ENCODE measurements at places on chromosomes 12 and 14.

DNA sequence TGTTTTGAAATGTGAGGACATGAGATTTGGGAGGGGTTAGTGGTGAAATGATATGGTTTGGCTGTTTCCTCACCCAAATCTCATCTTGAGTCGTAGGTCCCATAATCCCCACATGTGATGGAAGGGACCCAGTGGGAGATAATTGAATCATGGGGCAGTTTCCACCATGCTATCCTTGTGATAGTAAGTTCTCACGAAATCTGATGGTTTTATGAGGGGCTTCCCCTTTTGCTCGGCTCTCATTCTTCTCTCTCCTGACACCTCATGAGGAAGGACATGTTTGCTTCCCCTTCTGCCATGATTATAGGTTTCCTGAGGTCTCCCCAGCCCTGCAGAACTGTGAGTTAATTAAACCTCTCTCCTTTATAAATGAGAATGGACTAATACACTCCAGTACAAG, 18.0 kb downstream of the GALNT6 start:
- no peak for DNase-seq

GRCh38 chr12:106267535-106267934, 19.7 kb upstream of the CKAP4 start:
- DNase-seq: no peak

GRCh38 chr14:94979891-94980290, 177.4 kb downstream of the DICER1 start:
- no peak for DNase-seq

- no peak for DNase-seq
Measured at GRCh38 chr12:123142921-123143735, 7.8 kb downstream of the PITPNM2 start.

DNA sequence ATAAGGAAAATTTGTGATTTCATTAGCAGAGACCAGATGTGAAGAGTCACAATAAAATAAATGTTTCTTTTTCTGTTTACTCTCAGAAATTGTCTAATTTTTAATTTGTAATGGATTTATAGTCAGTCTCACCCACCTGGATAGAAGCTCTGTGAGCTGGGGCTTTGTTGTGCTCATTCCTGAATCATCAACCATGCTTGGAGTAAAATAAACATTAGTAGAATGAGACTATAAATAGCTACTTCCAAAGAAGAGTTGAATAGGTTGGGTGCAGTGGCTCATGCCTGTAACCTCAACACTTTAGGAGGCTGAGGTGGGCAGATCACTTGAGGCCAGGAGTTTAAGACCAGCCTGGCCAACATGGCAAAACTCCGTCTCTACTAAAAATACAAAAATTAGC, 185.3 kb upstream of the FBXO33 start:
- DNase-seq: no peak

DNA sequence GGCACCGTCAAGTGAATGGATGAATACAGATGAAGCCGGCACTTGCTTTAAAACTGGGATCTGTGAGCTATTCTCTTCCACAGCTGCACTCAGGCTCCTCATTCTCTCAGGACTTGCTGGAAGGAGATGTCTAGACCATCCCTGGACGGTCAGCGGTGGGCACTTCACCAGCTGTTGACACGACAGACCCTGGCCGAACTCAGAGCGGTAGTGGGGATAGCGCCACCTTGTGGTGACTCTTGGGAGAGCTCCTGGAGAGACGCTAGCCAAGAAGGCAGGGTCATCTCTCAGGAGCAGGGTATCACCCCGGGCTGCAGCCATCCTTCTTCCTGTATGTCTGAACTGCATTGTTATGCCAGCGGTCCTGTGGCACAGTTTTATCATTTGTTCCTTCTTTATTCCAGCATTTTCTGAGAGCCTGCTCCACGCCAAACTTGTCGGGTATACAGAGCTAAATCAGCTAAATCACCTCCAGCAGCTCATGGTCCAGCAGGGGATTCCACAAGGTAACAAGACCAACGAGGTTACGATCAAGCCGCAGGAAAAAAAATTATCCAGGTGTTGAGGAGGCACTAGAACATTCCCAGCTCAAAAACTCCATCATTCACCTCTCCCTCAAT, 10.0 kb downstream of the WNT1 start:
- no peak for DNase-seq

DNA sequence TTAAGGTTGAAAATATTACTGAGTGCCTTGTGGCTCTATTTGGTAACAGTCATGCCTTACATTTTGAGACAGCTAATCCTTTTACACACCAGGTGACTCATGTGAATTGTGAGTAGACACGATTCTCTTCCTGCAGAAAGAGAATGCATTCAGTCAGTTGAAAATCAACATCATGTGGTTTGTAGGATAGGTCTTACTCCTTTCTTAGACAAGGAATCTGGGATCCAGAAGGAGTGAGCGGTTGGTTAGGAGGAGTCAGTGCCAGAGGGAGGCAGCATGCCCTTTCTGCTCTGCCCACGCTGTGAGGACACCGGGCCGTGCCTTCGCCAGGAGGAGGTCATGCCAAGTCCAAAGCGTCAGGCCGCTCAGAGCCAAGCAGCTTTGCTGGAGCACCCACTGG, 47.6 kb downstream of the TRAF3 start:
- no peak for DNase-seq

GRCh38 chr12:95202691-95203486, 14.4 kb downstream of the FGD6 start:
- no peak for DNase-seq

DNA sequence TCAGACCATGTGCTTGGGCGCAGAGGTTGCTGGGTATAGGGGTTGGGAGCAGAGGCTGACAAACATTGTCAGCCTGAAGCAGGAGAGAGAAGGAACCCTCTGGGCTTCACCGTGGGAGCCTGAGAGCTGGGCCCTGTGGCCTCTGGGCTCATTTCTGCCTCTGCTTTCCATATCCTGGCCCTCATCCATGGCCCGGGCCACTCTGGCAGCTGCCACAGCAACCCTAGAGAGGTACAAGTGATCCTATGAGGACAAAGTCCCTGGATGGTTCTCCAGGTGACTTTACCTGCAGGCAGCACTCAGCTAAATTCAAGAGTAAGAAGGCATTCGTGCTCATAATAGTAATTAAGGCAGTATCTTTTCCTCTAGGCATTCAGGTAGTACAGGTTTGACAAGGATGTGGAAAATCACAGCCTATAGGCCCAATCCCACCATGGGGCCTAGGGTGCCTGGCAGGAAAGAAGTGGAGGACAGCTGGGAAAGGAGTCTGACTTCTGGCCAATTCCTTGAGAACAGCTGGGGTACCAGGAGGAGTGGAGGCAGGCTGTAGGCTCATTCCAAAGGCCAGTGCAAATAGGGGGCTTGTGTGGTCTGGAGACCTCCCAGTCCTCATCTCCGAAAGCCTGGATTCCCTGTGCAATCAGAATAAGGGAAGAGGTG, 3.6 kb upstream of the TTC7B start:
- DNase-seq: no peak

GRCh38 chr12:105554223-105554678, 223.8 kb downstream of the C12orf75 start:
- peak; percentile 32 for DNase-seq

- no peak for DNase-seq
Measured at GRCh38 chr14:29353513-29353912, 574.1 kb downstream of the PRKD1 start.

GRCh38 chr12:18683327-18684013, 54.3 kb downstream of the PLCZ1 start:
- no peak for DNase-seq

- no peak for DNase-seq
Measured at GRCh38 chr14:26888592-26888991, 290.8 kb upstream of the NOVA1 start.

DNA sequence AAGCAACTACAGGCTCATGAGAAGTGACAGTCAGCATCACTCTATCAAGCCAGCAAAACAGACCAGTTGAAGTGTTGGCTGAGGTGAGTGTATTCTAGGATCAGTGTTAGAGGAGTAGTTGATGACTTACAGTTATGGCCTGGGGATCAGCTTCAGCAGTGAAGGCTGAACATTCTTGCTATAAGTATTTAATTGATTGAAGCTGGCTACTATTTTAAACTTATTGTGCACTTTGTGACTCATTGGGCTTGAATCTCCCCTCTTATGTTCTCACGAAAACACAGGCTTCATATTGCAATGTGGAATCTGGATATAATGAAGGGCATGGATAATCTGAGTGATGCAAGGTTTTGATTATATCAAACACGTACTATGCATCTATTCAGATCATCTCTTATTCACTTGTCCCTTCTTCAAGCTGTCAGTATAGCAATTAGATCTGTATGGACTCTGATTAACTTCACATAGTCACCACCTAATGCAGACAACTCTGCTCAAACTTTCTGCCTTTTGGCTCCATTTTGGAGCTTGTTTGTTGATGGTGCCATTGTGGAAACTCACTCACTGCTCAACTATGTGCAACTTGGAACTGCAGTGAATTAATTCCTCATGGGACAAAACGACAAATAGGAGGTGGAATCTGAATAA, 309.2 kb downstream of the SLC16A7 start:
- DNase-seq: no peak

- DNase-seq: no peak
Measured at GRCh38 chr12:33432992-33433391, 6.6 kb downstream of the SYT10 start.

- no peak for DNase-seq
Measured at GRCh38 chr12:5187136-5187535, 143.5 kb downstream of the KCNA5 start.

- DNase-seq: no peak
Measured at GRCh38 chr12:49346659-49347310, at the start of gene DNAJC22. DNAJC22 (plus strand) TSS chr12:49346888; CDS start chr12:49348873, 1,985 bp downstream.

- no peak for DNase-seq
Measured at GRCh38 chr14:101030586-101030985, 127.1 kb upstream of the RTL1 start.

- DNase-seq: no peak
Measured at GRCh38 chr12:52813885-52814709, at the start of gene KRT4. KRT4 (minus strand) TSS chr12:52814116; CDS start chr12:52814058, 58 bp downstream.

GRCh38 chr14:95489214-95490137, 27.0 kb downstream of the SYNE3 start:
- DNase-seq: no peak

- no peak for DNase-seq
Measured at GRCh38 chr12:53453953-53454640, 2.2 kb downstream of the PCBP2 start.

DNA sequence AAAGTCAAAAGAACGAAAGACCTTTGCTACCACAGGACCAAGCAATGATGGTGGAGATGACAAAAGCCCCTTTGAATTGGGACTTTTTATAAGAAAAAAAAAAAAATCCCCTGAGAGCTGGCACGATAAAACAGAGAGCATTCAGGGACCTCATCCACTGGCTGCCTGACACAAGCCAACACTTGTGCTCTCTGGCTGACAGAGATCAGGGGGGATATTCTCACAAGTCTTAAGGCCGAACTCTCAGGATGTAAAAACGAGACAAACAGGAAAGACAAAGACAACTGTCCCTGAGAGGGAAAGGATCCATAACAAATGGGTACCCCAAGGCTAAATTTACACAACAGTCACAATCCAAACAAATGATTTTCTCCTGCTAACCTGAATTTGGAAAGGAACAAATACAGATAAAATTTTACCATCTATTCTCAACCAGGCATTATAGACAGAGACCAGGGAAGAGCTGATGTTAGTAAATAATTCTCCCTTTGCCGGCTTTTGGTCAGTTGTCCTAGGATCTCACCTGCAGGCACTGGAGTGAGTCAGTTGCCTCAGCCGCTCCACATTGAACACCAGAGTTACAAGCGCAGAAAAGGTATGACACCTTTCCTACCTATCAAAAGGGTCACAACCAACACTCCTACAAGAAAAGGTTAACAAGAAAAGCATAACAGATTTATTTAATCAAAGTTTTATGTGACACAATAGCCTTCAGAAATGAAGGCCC, 37.9 kb upstream of the GARIN6 start:
- DNase-seq: no peak

- DNase-seq: no peak
Measured at GRCh38 chr12:44295958-44296623, 460.2 kb downstream of the TMEM117 start.

DNA sequence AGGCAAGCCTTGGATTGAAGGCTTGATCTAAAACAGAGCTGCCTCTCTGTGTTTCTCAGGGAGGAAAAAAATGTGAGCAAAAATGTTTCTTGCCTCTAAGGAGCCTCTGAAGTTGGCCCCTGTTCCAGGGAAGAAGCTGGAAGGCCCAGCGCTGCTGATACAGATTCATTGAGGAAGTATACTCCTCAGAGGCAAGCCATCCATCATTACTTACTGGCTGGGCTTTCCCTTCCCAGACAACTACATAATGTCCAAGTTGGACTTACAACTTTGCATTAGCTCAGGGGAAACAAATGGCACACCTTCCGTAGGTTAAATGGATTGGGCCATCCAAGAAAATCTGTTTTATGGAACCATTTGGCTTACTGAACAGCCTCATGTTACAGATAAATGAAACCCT, 263.7 kb upstream of the SEL1L start:
- no peak for DNase-seq

- no peak for DNase-seq
Measured at GRCh38 chr14:60944204-60944603, 36.7 kb downstream of the TRMT5 start.

GRCh38 chr12:69913526-69913925, 88.5 kb downstream of the MYRFL start:
- no peak for DNase-seq

- no peak for DNase-seq
Measured at GRCh38 chr14:75736845-75737485, 75.9 kb downstream of the TTLL5 start.

DNA sequence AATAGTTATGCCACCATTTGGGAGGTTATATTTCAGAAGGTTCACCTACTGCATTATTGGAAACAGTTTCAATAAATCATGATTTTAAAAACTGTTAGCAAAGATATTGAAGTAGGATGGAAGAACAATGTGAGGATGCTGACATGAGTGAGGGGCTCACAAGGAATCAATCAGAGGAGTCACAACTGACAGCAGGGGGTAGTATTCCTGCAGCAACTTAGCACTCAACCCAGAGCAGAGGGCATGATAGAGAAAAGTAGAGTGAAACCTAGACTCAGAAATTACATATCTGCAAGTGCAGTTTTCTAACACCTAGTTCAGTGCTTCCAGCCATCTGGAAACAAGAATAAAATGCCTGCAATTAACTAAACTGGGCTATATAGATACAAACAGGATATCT, 772.5 kb upstream of the USP15 start:
- no peak for DNase-seq

GRCh38 chr14:101855958-101856357, 94.4 kb downstream of the PPP2R5C start:
- DNase-seq: no peak

DNA sequence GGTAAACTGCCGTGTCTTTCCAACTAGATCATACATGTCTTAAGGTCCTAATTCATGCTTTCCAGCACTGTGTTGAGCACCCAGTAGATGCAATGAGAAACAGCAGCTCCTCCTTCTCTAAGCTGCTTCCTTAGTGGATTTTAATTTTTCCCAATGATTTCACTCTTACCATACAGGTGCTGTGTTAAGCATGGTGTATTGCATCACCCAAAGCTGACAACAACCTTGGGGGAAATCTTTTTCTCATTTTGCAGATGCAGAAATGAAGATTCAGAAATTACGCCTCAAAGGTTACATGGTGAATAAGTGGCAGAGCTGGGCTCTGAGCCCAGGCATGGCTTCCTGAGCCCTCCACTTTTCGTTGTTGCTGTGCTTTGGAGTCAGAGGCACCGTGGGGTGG, 75.6 kb downstream of the NEDD1 start:
- no peak for DNase-seq

GRCh38 chr12:65278576-65279368, at the start of gene MSRB3:
MSRB3 (plus strand) TSS chr12:65278683; CDS start chr12:65308580, 29,897 bp downstream.
- peak; percentile 48 for DNase-seq
